Activated naive CD4-positive, alpha-beta T cell treated with anti-CD3 and anti-CD28 coated beads, Interleukin-2, amount 10 ng/mL, durations not matched to agents 7 days and 5 days (primary cell): ENCODE measurements at places on chromosomes 7 and 10.
A peak's percentile ranks its signal among the peaks of the same experiment; 100 is the strongest.

GRCh38 chr7:69677054-69677852 is 79.0 kb downstream of the AUTS2 start:
- DNase-seq = no peak
- H3K4me3 ChIP-seq = no peak overlapping the region
- H3K27ac ChIP-seq = no peak overlapping the region
- H3K4me1 ChIP-seq = no peaks in the 10 kb centered on the region
- H3K27me3 ChIP-seq = no peaks in the 10 kb centered on the region

DNA sequence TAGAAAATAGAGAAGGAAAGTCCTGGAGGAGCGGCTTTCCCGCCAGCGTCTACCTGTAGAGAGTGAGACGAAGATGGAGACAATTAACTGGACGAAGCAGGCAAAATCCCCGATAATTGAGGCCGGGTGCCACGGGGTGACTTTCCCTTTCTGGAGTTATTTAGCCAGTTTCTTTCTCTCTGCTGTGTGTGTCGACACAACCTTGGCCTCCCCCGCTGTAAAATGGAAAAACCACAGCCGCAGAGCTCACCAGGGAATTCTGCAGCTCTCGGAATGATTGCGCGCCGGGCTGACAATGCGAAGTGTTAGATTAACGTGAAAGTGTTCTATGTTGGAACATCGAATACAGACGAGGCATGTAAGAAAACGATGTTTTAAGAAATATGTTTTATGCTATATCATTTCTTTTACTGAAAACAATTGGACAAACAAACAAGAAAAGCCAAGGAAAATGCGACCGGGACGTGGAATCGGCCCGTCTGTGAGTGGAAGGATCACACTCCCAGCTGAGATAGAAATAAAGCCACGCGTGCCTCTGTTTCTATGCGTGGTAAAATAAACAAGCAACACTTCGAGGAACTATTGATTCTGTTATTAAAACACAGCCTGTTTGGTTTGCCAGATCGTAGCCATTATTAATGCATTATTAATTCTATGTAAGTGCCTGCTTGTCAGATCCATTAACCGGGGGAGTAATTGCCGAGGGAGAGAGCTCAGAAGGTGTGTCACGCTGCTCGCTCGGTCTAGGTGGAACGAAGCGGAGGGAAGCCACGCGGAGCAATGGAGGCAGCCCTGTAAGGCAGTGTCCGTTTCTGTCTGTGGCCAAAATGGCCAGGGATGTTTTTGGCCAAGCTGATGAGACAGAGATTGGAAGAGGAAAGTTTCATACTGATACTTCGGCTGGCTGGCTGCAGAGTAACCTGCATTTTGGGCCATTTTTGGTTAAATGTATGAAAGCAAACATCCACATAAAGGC is 129.4 kb downstream of the DNAJB6 start:
- DNase-seq = no peak
- H3K27ac ChIP-seq = no peak overlapping the region
- H3K27me3 ChIP-seq = peaks cover 62% of the 10 kb centered on the region

DNA sequence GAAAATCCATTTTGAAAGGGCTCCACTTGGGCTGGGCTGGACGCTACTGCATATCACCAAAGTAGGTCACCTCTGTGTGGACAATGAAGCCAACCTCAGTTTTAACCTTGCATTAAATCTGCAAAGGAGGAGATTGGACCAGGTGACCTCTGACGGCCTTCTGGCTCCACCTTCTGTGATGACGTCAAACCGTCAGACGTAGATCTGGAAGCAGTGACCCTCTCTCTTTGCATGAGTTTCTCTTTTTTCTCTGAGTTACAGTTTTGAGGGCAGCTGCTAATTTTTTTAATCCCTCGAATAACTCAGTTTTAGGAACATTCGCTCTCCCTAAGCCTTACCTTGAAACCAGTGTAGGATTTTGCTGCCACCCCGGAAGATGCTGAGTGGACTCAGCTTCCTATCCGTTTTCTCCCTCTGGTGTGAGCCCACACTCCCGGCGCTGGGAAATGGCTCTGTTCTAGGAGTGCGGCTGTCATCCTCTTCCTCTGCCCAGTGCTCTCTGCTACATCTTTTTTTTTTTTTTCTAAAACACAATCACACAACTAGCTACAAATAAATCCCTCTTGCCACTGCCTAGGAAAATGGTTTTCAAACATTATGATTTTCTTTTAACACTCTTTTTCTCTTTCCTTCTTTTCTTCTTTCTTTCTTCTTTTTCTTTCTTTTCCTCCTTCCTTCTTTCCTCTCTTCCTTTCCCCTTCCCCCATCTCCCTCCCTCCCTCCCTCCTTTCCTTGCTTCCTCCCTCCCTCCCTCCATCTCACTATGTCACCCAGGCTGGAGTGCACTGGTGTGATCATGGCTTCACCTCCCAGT is 27.7 kb upstream of the NMT2 start:
- DNase-seq = peak; percentile 25
- peak overlapping the region; percentile 98 for H3K27ac ChIP-seq
- H3K4me3 ChIP-seq = no peak overlapping the region
- peaks cover 53% of the 10 kb centered on the region for H3K4me1 ChIP-seq
- no peaks in the 10 kb centered on the region for H3K27me3 ChIP-seq
- peaks cover 16% of the 10 kb centered on the region for H3K36me3 ChIP-seq

- no peak for DNase-seq
- H3K27ac ChIP-seq = no peak overlapping the region
- H3K4me1 ChIP-seq = peaks cover 14% of the 10 kb centered on the region
- no peaks in the 10 kb centered on the region for H3K36me3 ChIP-seq
These were observed 33.6 kb downstream of the GPER1 start for GRCh38 chr7:1121476-1121875.

DNA sequence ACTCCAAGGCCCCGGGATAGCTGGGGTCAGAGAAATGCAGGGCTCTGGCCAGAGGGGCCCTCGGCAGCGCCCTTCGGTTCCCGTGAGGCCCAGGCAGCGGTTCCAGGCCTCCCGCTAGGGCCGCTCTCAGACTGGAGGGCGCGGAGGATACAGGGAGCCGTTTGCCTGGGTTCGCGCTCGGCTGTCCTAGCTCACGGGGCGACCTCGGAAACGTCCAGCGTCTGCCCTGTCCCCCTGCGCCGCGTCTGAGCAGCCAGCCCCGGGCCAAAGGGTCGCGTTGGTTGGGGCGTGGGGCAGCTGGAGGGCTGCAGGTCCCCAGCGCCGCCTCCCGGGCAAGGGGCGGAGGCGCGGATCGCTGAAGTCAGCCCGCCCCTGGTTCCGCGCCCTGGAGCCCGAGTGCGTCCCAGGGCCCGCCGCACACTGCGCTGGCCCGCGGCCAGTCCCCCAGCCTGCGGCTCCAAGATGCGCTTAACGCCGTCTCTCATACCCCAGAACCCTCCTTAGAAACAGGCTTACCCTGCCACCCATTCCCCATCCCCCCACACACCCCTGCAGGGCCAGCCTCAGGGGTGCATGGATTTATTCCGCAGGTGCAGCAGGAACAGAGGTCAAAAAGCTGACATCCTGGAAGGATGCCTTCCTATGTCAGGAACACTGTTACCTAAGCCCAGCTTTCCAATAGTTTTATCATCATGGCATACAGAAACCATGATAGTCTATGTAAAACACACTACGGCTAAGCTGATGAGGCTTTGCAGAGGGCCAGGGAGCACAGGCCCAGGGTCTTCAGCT is 22.1 kb upstream of the OPN4 start:
- H3K36me3 ChIP-seq = no peaks in the 10 kb centered on the region
- no peak overlapping the region for H3K4me3 ChIP-seq
- no peak overlapping the region for H3K27ac ChIP-seq
- H3K4me1 ChIP-seq = no peaks in the 10 kb centered on the region
- peaks cover 60% of the 10 kb centered on the region for H3K27me3 ChIP-seq
- no peak for DNase-seq

- no peak for DNase-seq
- H3K4me3 ChIP-seq = no peak overlapping the region
- H3K36me3 ChIP-seq = no peaks in the 10 kb centered on the region
- H3K27me3 ChIP-seq = peaks cover 7% of the 10 kb centered on the region
- H3K27ac ChIP-seq = no peak overlapping the region
- H3K4me1 ChIP-seq = no peaks in the 10 kb centered on the region
These were observed 325.5 kb downstream of the LHFPL3 start for GRCh38 chr7:104653825-104654401.
